ENCODE measurements at places on chromosomes 7 and 10. TPM values are rescaled to one million over a fixed set of nuclear protein-coding genes. Genes with fewer than 3 reads are reported as not detected.

Gene TUBAL3
- total RNA-seq: 39.6 TPM

Gene GPER1
- total RNA-seq: 8.2 TPM

Gene MDFIC
- total RNA-seq: 9.1 TPM

Gene LLCFC1
- not detected for total RNA-seq

Gene GPR15LG
- 560 TPM for total RNA-seq

Gene SEC24C
- 66.0 TPM for total RNA-seq

Gene NCOA4
- total RNA-seq: 132 TPM

DNA sequence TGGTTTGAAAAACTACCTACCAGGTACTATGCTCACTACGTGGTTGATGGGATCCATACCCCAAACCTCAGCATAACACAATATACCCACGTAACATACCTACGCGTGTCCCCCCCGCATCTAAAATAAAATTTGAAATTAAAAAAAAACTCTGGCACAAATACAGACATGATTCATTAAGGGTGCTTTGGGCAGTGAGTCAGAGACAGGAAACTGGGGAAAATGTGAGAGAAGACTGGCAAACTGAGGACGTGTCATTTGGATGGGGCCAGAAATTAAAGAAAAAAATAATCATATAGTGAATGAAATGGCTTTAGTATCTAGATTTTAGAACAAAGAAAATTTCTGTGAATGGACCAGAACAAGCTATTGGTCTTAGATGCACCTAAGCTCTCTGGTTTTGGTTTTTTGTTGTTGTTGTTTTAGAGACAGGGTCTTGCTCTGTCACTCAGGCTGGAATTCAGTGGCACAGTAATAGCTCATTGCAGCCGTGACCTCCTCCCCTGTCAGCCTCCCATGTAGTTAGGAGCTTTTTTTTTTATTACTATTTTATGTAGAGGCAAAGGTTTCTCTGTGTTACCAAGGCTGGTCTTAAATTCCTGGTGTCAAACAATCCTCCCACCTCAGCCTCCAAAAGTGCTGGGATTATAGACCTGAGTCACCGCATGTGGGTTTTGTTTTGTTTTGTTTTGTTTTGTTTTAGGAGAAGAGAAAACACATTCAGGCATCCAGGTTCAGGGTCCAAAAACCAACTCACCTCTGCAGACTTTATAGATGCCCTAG is 5.9 kb upstream of the PRSS58 start:
- DNase-seq: no peak

GRCh38 chr7:134826105-134826504 is 46.7 kb downstream of the CALD1 start:
- DNase-seq: no peak

GRCh38 chr10:60990663-60991062 is 46.7 kb upstream of the RHOBTB1 start:
- no peak for DNase-seq

DNA sequence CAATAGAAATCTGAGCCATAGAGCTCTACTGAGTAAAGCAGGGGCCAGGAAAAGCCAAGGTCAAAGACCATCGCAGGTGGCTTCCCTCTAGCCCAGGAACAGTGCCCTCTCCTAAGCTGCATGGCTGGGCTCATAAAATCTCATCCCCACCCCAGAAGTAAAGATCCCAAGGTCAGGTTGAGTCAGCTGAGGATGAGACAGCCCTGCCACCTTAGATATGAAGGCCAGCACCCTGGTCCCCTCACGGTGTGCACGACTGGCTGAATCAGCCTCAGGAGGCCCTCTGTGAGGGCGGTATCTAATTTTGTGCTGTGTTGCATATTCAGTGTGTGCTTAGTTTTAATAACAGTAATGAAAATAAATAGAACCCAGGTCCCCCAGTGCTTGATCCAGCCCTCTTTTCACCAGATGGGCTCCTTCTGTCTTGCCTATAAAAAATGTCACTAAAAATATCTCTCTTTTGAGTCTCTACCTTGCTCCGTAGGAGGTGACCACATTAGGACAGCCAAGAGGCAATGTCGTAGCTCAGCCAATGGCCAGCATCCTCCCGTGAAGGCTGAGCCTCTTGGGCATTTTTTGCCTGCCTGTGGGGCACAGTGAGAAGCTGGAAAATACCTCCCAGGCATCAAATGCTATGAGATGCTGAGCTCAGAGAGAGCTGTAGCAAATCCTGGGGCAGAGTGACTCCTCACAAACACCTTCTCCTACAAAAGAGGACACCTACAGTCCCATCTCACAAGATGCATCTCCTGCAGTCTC is 424.0 kb downstream of the PLXNA4 start:
- DNase-seq: no peak

DNA sequence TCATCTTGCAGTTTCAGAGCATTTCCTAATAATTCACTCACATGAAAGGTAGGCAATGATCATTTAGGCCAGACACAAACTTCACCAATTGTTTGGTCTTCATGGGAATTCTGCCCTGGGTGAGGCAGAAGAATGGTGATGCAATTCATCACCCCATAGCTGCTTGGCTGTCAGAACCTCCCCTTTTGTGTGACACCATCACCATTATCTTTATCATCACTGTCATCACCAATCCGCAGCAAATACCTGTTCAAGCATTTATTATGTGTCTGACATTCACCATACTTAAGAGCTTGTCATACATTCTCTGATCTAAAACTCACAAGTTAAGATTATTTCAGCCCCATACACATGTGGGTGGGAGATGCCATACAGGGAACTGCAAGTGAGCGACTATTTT is 799.5 kb upstream of the LRRN3 start:
- no peak for DNase-seq

GRCh38 chr10:104253106-104253505 is 1.6 kb upstream of the GSTO1 start:
- no peak for DNase-seq

DNA sequence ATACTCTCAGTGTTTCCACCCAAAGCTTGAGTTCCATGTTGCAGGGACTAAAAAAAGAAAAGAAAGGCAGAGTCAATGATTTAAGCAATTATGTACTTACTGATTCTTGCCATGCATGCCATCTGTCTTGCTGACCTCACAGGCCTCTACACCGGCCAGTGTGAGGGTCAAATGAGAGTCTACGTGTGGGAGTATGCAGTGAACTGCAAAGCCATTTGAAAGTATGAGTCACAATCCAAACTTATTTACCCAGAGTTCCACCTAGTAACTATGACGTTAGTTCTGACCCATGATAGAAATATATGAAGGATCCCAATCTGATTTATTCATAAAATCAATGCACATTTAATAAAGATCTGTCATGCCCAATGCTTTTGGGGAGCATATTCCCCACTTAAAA is 26.5 kb downstream of the PDE1C start:
- DNase-seq: no peak

Data from colonic mucosa (tissue), 4 donors.